GM19239 (cell line): ENCODE measurements at places on chromosomes 5 and 9.

- no peak for DNase-seq
Measured at GRCh38 chr5:30347858-30348257, 845.6 kb upstream of the CDH6 start.

DNA sequence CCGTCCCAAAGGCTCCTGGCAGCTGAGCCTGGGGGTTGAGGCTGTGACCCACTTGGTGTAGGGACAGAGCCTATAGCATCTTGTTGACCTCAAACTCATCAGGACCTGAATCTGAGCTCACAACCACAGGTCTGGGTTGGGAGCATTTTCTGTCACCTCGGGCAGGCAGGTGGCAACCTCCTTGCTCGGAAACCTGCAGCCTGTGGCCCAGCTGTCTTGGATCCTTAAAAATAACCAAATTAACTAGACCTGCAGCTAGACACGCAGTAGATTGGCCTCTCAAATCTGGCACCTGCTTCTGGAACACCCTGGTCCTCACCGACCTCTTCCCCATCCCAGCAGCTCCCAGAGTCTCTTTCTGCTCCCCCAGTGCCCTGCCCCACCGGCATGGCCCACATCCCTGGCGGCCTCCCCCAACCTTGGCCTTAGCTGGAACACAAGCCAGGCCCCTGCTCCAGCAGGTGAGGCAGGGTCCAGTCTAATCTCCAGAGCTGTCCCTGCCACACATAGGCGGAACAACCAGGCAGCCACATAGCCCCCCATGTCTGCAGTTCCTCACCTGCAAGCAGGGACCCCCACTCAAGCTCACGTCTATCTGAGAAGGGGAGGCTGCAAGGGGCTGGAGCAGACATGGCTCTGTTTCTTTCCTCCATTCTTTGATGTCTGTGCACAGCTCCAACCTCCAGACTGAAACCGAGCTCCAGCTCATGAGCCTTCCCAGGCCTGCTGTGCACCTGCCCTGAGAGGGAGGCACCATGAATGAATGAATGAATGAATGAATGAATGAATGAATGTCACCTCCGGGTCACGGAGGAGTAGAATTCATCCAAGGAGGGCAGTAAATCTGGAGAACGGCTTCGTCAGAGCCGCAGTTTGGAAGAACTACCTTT is 28.3 kb downstream of the PAEP start:
- no peak for DNase-seq

GRCh38 chr5:86869268-86869667 is 251.5 kb downstream of the COX7C start:
- no peak for DNase-seq

DNA sequence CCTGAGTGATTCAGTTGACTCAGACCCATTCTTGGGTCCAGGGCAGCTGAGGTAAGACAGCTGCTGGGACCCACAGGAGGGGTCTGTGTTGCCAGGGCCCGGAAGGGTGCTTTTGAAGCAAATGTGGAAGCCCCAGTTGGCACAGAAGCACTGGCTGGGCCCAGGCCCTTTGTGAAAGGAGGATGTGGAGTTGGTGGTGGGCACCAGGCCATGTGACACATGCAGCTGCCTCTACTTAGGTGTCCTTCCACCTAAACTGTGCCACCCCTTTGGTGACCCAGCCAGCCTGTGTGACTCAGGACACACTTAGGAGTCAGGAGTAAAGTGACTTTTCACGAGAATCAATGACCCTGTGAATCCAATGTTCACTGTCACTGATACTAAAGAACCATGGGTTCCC is 114.3 kb upstream of the SLC25A48 start:
- no peak for DNase-seq

GRCh38 chr5:180201051-180201987 is 7.7 kb downstream of the RASGEF1C start:
- no peak for DNase-seq

DNA sequence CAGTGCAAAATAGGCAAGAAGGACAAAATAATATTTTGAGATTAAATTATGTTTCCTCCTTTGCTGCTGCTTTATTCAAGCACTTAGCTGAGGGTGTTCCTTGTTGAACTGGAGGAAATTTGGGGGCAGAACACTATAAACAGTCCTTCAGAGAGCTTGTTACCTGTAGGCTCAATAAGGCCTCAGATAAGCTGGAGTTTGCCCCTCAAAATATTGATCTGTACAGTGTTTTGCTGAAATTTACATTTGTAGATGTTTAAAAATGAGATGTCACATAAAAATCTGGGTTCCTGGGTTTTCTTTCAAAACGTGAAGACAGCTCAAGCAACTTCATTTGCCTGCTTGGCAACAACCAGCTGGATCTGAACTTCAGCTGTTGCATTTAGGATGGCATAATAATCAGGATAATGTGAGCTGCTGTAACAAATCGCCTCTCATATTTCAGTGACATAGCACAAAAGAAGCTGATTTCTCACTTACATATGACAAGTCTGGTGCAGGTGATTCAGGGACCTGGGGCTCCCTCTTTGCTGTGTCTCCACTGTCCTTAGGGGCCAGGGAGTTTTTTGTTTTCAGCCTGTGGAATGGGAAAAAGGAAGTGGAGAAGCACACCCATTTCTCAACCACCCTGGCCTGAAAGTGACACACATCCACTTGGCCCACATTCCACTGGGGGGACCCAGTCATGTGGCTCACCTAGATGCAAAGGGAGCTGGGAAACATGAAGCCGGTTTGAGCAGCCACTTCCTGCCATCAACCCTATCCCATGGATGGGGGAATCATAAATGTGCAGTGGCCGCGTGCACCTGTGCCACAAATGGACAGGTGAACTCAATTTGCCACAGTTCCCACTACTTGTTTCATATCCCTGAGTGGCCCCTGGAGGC is 2.4 kb upstream of the PSAT1 start:
- DNase-seq, result no peak

DNA sequence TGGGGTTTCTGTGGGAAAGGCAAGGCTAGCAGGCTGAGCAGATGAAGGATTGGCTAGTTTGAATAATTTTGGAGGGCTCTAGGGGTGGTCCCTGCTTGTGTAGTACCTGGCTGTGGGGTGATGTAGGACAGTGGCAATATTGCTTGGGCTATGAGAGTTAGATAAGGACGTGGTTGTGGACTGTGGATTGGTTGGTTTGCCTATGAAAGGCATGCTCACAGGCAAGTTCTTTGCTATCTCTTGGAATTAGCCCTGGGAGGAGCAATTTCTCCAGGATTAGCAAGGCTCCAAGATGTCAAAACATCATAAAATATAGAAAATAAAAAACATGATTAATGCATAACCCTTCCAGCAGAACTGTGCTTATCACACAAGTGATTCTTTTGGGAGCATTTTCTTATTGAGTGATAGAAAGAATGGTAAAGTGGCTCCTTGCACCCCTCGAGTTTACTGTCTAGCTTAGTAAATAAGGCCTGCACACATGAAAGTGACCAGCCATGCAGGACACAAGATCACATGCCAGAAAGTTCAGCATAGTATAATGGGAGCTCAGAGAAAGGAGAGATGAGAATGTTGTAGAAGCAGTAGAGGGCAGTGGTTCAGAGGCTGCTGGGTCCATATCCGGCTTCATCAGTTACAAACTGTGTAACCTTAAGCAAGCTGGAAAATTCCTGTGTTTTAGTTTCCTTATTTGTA is 13.8 kb downstream of the AOPEP start:
- DNase-seq, result no peak

DNA sequence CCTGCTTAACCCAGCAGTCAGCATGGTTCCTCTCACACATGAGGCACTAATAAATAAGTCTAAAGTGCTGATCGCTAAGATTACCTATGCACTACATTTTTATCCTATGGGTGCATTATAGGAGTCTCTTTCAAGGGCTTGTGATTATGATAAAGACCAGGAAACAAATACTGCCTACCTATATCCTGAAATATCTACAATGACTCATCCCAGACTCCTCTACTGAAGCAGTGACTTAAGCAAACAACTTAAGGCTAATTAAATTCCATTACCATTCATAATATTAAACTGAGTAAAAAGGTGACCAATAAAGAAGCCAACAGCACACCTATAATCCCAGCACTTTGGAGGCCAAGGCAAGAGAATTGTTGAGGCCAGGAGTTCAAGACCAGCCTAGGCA is 338.4 kb downstream of the DNAH5 start:
- no peak for DNase-seq

DNA sequence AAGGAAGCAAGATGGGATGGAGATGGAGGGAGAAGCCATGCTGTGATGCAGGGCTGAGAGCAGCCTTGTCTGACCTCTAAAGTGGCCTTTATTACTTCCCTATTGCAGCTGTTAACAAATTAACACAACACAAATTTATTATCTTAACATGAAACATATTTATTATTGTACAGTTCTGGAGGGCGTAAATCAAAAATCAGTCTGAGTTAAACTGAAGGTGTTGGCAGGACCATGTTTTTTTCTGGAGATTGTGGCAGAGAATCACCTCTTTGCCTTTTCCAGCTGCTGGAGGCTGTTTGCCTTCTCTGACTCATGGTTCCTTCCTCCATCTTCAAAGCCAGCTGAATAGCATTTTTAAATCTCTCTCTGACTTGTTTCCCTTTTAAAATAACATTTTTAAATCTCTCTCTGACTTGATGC is 7.2 kb upstream of the MCC start:
- no peak for DNase-seq

GRCh38 chr9:126791406-126792230 is 13.2 kb upstream of the ZBTB43 start:
- DNase-seq, result no peak

- DNase-seq, result no peak
Measured at GRCh38 chr5:163877865-163878264, 372.4 kb downstream of the MAT2B start.

DNA sequence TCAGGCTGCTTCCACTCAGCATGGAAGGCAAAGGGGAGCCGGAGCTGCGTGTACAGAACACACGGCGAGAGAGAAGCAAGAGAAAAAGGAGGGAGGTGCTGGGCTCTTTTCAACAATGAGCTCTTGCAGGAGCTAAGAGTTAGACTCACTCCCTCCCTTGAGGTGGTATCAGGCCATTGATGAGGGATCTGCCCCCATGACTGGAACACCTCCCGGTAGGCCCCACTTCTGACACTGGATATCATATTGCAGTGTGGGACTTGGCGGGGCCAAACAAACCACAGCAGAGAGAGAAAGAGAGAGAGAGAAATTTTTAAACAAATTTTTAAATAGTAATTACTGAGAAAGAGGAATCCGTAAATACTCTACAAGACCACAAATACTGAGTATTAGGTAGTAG is 182.2 kb downstream of the TRIO start:
- no peak for DNase-seq

- no peak for DNase-seq
Measured at GRCh38 chr5:1219768-1220100, 5.4 kb upstream of the SLC6A18 start.

GRCh38 chr9:104075801-104076753 is 18.0 kb upstream of the SMC2 start:
- no peak for DNase-seq

GRCh38 chr9:29648601-29649000 is 2075.3 kb upstream of the C9orf72 start:
- DNase-seq, result no peak

- DNase-seq, result no peak
Measured at GRCh38 chr5:108146222-108146621, 235.7 kb downstream of the FBXL17 start.

- DNase-seq, result no peak
Measured at GRCh38 chr5:177389241-177390169, 5.3 kb downstream of the SLC34A1 start.

GRCh38 chr5:146238973-146239372 is 35.6 kb downstream of the RBM27 start:
- no peak for DNase-seq

- no peak for DNase-seq
Measured at GRCh38 chr5:137831526-137831925, 36.1 kb upstream of the MYOT start.

DNA sequence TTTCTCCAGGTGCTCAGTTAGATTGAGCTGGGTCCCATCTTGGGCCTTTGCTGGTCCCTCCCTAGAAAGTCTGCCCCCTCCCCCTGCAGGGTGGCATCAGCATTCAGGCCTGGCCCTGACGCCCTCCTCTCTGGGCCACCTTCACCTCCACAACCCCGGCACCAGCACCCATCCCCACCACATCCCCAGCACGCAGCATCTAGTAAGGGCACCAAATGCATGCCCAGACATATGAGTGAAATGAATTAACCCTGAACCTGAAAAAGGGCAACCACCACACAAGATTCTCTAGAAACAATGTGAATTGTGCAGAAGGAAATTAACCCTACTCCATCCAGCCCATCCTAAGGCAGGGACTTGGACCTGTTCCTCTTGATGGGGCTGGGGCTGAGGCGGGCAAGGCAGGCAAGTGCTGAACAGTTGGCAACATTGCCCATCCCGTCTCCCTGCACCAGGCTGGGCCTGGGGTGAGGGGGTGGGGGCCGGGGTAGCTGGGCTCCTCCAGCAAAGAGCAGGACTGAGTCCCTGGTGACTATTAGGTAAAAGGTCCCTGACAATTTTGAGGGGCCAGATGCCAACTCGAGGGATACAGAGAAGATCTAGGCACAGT is 125.9 kb downstream of the KCNIP1 start:
- no peak for DNase-seq

DNA sequence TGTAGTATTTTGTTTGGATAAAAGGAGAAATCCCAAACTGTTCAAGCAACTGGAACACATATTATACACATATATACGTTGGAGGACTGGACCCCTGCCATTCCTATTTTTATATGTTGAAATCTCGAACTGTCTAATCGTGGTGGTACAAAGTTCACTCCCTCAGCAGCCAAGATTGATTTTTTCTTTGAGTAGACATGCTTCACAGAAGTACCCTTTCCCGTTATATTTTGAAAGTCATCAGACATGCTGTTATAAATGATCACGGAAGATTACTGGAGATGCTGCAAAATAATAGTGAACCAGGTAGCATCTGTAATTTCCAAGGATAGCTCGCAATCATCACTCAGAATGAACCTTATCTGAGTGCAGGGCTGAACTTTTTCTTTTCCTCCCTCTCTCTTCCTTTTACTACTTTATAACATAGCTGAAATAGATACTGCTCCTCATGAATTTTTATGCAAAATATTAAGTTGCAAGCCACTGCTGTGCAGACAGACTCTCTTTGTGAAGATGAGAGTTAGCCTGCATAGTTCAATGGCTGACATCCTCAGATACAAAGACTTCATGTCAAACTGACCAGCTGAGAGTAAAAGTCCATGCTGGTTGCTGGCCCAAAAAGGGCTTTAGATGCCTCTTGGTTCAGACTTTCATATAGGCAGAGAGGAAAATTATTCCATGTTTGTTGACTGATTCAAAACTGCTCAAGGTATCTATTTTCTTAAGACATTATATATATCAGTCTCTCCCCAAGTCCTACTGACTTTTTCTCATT is 451.9 kb downstream of the TMEM38B start:
- DNase-seq, result no peak

DNA sequence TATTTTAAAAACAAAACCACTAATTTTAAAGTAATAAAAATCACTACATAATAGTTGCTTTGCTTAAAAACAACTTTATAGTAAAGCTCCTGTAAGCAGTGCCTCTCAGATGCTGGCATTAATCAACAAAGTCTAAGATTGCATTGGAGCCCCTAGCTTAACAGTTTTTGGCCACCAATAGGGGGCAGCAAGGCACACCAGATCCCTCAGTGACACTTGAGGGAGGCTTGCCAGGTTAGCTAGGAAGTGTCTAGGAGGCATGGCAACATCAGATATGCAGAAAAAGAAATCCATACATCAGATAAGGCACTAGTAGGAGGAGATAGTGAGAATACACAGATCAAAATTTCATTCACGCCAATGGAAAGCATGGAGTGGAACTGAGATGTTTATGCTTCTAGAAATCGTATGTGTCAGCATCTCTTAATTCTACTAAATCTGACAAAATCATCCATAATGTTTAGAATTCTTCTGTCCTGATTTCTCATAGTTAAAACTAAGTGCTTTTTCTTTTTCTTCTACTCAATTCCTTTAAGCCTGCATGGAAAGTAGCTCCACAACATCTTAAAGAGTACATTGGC is 73.6 kb upstream of the PAM start:
- DNase-seq, result peak; percentile 42
